Tongue (tissue), 3 donors: ENCODE measurements at places on chromosomes 6 and 20. TPM values are rescaled to one million over a fixed set of nuclear protein-coding genes. Genes with fewer than 3 reads are reported as not detected.

Gene SRMS
- total RNA-seq, result not detected

DNA sequence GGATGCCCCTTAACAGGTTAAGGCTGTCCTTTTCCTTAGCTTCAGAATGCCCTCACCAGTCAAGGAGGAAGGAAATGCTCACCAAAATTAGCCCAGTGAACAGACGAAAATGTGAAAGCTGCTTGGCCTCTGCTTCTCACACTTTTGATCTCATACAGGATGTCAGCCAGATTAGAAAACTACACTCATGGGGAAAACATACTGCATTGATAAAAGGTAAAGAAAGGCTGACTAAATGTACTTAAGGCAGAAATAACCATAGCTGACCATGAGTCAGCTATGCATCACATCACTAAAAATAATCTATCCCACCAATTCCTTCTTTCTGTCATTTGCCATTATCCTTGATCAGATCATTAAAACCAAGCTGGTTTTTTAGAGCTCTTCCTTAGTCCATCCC is 198.4 kb upstream of the TENT5A start:
- DNase-seq, result no peak

DNA sequence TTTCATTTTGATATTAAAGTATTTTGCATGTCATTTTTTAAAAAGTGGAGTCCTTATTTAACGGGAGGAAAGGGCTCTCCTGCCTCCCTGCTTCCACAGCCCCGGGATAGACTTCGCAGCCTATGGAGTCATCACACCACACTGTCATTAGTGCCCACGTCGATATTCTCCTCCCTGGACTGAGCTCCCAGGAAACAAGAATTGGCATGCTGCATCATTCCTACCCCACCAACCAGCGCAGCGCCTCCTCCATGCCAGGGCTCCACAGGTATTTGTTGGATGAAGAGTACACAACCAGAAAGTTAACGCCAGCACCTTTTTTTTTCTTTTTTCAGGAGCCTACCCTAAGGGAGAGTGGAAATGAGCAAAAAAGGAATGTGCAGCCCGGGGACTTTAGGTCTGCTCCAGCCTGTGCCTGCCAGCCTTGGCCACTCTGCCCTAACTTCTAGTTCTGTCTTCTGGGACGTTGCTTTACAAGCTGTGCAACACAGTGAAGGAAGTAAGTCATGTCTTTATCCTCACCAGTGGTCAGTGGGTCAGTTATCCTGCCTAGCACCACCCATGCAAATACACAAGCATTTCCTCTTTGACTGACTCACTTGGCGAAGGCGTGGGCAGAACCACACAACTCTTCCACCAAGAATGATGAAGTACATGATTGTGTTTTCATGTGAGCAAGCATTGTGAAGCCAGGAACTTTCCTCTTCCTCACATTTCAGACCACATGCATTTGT is 180.7 kb upstream of the UST start:
- DNase-seq, result no peak

Gene SLC17A1
- total RNA-seq, result not detected

DNA sequence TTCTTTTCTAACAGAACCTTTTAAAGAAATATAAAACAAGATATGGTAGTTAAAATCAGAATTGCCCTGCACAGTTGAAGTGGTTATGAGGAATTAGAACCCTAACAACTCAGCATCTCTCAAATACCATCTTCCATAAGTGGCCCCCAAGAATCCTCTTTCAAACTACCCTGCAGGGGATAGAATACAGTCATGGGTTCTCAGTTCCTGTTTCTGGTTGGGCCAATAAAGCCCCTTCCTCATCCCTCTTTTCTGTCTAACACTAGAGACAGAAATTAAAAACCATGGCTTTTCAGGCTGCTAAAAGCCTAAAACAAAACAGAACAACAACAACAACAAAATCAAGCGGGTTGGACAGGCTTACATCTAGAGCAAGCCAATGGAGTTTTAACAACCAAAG is 6.7 kb upstream of the LCA5 start:
- no peak for DNase-seq
